ENCODE measurements at places on chromosomes 12 and 14.

- no peak for DNase-seq
Observed at GRCh38 chr14:91420686-91421085, 3.1 kb upstream of the CCDC88C start.

DNA sequence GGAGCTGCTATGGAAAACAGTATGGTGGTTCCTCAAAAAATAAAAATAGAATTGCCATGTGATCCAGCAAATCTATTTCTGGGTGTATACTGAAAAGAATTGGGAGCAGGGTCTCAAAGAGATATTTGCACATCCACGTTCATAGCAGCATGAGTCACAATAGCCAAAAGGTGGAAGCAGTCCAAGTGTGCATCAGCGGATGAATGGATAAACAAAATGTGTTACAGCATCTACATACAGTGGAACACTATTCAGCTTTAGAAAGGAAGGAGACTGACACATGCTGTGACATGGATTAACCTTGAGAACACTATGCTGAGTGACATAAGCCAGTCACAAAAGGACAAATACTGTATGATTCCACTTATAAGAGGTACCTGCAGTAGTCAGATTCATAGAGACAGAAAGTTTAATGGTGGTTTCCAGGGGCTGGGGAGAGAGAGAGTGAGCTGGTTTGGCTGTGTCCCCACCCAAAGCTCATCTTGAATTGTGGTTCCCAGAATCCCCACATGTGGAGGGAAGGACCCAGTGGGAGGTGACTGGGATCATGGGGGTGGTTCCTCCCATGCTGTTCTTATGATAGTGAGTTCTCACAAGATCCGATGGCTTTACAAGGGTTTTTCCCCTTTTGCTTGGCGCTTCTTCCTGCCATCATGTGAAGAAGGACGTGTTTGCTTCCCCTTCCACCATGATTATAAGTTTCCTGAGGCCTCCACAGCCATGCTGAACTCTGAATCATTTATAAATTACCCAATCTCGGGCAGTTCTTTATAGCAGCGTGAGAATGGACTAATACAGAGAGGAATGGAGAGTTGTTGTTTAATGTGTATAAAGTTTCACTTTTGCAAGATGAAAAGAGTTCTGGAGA, 17.6 kb upstream of the TBC1D30 start:
- DNase-seq = no peak

GRCh38 chr14:104306450-104307040, 168.2 kb downstream of the KIF26A start:
- DNase-seq = no peak

DNA sequence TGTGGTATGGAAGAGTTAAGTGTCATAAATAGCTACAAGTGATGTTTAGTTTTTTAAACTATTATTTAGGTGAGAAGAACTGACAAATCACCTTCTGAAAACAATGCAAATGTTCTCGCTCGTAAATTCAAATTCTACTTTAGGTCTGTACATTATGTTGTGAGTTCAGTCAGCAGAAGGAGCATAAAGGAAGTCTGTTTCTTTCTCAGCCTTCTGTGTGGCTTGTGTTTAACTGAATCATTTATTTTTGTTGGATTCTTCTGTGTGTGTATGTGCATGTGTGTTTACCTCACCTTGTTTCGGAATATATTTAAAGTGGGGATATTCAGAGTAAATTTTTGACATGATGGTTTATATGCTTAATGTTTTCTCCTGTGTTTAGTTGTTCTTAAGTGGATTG, 285.9 kb downstream of the TMTC2 start:
- no peak for DNase-seq

GRCh38 chr12:20199780-20200179, 168.6 kb upstream of the PDE3A start:
- no peak for DNase-seq

DNA sequence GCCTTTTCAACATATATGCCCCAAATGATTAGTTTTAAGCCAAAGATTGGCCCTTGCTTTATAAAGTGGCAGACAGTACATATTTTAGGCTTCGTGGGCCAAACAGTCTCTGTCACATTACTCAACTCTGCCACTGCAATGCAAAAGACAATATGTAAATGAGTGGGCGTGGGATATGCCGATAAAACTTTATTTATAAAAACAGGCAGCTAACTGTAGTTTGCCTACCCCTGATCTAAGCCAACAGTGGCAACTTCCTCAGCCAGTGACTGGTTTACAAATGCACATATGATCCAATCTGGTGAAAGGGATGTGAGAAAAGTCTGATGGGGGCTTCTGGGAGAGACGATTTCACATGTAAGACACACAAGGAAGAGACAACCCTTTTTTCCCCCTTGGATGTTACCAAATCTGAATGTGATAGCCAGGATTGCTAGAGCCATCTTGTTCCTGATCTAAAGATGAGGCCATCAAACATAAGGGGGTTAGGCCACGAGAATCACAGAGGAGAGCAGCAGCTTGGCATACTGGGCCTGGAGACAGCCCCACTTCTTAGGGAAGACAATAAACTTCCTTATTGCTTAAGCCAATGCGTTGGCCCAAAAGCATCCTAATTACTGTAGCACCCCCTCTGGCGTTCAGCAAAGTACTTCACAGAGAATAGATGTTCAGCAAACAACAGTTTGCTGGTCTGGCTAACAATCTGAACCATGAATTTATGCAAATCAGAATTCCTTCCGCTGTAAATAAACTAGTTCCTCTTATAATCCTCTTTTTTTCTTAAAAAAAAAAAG, 75.2 kb upstream of the TMCC3 start:
- no peak for DNase-seq

DNA sequence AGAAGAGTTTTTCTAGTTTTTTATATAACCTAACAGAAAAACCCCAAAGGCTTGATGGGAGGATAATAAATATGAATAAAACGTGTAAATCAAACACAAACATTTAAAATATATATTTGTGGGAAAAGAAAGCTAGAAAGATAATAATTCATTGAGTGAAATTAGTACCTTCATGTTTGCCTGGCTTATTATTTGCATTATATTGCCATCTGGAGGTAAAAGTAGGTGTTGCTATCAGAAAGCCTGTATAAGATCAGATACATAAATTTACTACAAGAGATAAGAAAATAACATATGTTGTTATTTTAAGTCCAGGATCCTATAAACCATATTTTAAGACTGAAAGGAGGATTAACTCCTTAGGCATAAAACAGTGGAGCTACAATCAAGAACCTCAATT, 77.7 kb downstream of the NTS start:
- no peak for DNase-seq

DNA sequence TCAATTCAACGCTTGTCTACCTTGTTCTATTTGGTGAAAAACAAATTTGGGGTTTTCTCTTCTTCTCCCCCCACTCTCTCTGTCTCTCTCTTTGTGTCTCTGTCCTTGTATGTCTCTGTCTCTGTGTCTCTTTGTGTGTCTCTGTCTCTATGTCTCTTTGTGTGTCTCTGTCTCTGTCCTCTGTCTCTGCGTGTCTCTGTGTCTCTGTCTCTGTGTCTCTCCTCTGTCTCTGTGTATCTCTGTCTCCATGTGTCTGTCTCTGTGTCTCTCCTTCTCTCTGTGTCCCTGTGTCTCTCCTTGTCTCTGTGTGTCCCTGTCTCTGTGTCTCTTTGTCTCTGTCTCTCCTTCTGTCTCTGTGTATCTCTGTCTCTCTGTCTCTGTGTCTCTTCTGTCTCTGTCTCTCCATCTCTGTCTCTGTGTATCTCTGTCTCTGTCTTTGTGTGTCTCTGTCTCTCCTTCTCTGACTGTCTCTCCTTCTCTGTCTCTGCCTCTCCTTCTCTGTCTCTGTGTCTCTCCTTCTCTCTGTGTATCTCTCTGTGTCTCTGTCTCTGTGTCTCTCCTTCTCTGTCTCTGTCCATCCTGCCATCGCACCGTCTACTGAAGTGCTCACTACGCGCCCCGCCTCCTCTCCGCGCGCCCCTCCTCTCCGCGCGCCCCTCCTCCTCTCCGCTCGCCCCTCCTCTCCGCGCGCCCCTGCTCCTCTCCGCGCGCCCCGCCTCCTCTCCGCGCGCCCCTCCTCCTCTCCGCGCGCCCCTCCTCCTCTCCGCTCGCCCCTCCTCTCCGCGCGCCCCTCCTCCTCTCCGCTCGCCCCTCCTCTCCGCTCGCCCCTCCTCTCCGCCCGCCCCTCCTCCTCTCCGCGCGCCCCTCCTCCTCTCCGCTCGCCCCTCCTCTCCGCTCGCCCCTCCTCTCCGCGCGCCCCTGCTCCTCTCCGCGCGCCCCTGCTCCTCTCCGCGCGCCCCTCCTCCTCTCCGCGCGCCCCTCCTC, 12.8 kb downstream of the LRCOL1 start:
- DNase-seq = no peak
